ENCODE measurements at places on chromosomes 5 and 9. TPM values are rescaled to one million over a fixed set of nuclear protein-coding genes. Genes with fewer than 3 reads are reported as not detected.

- DNase-seq: no peak
These were observed 25.7 kb upstream of the FLT4 start for GRCh38 chr5:180675036-180675635.

GRCh38 chr9:123069010-123069481 is 35.6 kb downstream of the GPR21 start:
- DNase-seq: no peak

C5 gene
- 0.65 TPM for total RNA-seq

NDST1 gene
- 65.4 TPM for total RNA-seq
